Ecto neural progenitor cell (in vitro differentiated cells): ENCODE measurements at places on chromosomes 5 and 9.

- no peak for DNase-seq
These were observed 364 bp downstream of the RPS6 start for GRCh38 chr9:19379697-19380046.

- DNase-seq, result no peak
These were observed 27.1 kb downstream of the COX7C start for GRCh38 chr5:86644843-86645242.

- DNase-seq, result no peak
These were observed 38.8 kb upstream of the SHB start for GRCh38 chr9:38107811-38108304.

GRCh38 chr9:125066839-125067619 lies 76.3 kb downstream of the SCAI start:
- no peak for DNase-seq

DNA sequence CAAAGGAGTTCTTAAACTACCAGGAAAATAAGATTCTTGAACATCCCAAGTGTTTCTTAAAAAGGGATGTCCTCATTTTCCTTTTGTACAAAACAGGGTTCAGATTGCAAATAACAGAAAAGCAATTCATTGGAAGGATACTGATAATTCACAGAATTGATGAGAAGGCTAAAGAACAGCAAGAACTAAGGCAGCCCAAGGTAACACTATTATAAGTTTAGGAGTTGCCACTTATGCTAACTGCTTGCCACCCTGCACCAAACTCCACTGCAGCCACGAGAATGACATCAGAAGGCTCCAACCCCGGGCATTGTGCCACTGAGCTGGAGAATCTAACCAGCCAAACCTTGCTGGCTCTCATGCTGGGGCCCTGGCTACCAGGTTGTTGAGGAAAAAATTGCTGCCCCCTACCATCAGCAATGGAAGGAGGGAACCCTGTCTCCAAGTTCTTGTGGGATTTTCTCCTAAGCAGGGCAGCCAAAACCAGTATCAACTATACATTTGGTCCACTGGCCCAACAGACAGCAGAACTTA lies 123.4 kb downstream of the ARL15 start:
- no peak for DNase-seq
